ENCODE measurements at places on chromosomes 3 and 15. TPM values are rescaled to one million over a fixed set of nuclear protein-coding genes. Genes with fewer than 3 reads are reported as not detected.

DNA sequence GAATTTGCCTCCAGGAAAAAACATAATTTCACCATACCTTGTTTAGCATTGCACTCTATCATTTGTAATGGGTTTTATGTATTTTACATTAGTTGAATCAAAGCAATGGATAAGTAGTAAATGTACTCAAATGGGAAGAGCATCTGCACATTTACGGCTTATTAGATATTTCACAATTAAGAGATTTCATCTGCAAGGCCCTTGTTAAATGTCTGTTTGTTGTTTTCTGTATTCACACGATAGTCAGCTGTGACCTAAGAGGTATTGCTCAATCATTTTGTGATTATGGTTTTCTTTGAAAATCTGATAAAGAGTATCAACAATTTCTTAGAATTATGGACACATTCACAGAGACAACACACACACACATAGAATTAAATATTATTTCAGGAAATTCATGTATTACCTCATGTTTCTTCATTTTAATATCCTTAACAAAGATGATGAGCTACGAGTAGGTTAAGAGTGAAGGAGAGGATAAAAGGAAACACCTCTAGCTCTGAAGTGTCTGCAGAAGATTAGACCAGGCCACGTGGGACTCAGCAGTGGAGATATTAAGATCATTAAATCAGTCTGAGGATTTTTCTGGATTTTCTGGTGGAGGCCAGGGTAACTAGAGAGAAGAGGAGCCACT lies 121.9 kb upstream of the POU1F1 start:
- no peak for DNase-seq

Gene CFAP44
- 2.0 TPM for total RNA-seq

GRCh38 chr3:180390313-180390712 lies 211.7 kb upstream of the TTC14 start:
- no peak for DNase-seq

Gene PPP2R3A
- total RNA-seq = 0.09 TPM

DNA sequence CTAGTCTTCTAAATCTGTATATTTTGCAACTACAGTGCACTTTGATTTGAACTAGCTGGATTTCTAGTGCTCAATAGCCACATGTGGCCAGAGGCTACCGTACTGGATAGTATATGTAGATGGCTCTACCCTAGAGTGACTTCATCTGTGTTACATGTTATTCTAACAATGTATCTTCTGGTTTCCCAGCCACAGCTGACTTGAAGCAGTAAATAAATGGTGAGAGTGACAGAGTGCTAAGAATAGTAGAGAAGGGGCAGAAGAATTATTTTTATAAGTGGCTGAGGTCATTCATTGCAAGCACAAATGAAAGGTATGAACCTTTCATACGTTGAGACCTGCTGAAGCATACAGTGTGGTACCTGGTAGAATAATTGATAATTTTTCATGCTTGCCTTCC lies 30.9 kb downstream of the KAT2B start:
- no peak for DNase-seq
